HFFc6 (cell line): ENCODE measurements at places on chromosomes 3 and 15. TPM values are rescaled to one million over a fixed set of nuclear protein-coding genes. Genes with fewer than 3 reads are reported as not detected.

Gene SUCNR1
- total RNA-seq = not detected in 3 replicates

Gene MEX3B
- total RNA-seq = 3.6 to 4.8 TPM (median 4.3 TPM) in 3 replicates

Gene WDR76
- total RNA-seq = 8.9 to 25.1 TPM (median 18.7 TPM) in 3 replicates

Gene ISLR2
- 0.07 to 0.18 TPM (median 0.08 TPM) in 3 replicates for total RNA-seq

Gene ALDH1L1
- 0.04 TPM in 1 of 3 replicates, not detected in the others for total RNA-seq

Gene AMIGO3
- 0.61 TPM in 1 of 3 replicates, not detected in the others for total RNA-seq

Gene SERPINI2
- total RNA-seq = not detected in 3 replicates

Gene GABRB3
- total RNA-seq = 0.92 to 5.2 TPM (median 5.0 TPM) in 3 replicates

Gene ASB14
- total RNA-seq = not detected in 3 replicates

Gene FLNB
- total RNA-seq = 101 to 117 TPM (median 104 TPM) in 3 replicates
